ENCODE measurements at places on chromosomes 5 and 9.

GRCh38 chr9:14438232-14439021, 124.5 kb upstream of the NFIB start:
- DNase-seq, result no peak

DNA sequence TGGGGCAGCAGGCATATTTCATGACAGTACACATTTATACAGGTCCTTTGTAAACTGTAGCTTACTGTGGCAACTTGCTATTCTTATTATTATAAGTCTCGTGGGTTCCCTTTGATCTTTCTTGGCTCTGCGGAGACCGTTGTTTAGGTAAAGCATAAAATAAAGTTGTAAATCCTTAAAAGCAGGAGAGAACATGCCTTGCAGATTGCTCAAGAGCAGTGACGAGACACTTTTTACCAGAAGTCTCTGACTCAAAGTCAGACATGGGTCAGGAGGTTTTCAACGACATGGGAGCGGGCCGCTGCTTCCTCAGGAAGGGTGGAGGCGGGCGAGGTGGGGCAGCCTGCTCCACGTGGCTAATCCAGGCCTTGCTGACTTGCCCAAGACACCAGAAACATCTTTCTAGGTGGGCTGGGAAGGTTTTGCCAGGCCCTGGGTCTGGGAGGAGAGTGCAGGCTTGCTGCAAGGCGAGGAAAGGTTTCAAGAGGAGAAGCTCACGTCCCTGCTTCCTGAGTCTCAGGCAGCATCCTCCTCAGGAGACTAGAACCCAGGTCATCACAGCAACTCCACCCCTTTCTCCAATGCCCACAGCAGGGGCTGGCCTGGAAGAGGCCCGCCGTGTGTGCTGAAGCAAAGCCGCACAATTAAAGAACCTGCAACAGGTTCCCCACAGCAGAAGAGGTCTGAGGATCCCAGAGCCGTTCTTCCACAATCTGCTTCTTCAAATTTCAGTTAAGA, 6.5 kb downstream of the TBC1D2 start:
- DNase-seq, result no peak

DNA sequence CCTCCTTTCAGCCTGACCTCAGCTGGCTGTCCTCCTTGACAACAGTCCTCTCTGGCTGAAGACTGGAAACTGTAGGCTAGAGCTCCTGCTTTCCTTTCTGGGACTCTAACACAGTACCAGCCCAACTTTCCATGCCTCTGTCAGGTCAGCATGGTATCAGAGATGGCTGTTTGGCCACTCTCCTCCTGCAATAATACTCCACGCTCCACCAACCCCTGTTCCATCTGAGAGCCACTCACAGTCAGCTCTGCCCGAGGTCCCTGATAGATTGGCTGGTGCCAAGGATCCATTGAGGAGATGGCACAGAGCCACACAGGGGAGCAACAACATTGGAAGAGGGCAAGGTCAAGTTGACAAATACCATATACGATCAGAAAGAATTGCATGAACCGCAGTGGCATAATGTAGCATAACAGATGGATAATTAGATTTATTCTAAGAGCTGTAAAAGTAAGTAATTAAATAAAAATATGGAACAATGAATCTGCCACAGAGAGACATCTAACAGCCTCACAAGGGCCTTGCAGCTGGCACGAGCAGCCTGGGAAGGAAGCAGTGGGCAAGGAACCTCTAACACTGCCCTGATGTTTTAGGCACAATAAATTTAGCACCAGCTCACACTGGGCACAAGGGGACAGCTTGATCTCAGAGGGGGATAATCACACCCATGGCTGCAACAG, 94.3 kb upstream of the LRRTM2 start:
- DNase-seq, result no peak

DNA sequence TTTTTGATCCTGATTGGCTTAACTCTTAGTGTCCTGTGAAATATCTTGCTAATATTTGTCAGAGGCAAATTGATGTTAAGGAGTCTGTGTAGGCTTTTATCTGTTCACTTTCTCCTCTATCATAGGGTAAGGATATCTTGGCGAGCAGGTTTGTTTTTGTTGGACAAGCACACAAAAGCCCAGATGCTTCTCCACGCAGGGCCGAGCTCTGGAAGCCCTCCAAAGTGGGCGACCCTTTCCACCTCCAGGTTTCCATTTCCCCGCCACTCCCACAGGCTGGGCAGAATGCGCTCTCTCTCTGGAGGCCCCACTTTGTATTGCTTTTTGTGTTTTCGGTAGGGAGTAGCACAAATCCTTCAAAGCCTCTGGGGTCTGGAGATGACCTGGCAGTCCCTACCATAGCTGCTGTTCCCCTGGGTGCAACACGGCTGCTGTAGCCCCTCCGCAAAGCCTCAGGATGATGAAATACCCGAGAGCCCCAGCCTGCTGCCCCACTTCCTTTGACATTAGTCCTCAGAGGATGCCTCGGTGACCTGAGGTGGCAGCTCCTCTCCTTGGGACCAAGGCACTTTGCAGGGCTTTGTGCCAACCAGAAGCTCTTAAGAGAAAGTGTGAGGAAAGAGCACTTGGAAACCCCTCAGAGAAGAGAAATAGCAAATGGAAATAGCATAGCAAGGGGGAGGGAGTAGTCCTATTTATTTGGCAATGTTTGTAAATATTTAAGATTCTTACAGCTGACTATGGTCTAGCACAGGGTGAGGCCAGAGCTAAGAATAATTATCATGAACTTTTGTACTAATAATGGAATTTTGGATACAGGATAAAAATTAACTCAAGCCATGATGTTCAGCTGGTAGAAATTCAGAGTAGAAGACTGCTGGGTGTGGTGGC, 122.8 kb downstream of the ARHGEF28 start:
- no peak for DNase-seq

- DNase-seq, result no peak
Observed at GRCh38 chr5:41416336-41416735, 94.1 kb downstream of the PLCXD3 start.

DNA sequence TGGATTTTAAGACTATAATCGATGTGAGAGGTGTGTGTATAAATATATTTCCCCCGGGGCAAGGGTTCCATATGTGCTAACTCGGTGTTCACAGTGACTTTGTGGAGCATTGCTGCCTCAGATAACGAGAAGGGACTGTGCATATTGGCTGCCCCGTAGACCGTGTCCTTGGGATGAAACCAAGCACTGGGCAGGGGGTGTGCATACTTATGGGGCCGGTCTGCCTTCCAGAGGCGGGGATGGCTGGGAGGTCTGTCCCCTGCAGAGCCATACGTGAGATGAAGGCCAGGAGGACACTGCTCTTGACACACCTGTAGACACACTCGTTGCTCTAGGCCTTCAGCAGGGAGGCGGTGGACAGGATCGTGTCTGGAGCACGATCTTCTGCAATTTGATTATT, 56.0 kb upstream of the ZNF354A start:
- DNase-seq, result no peak

DNA sequence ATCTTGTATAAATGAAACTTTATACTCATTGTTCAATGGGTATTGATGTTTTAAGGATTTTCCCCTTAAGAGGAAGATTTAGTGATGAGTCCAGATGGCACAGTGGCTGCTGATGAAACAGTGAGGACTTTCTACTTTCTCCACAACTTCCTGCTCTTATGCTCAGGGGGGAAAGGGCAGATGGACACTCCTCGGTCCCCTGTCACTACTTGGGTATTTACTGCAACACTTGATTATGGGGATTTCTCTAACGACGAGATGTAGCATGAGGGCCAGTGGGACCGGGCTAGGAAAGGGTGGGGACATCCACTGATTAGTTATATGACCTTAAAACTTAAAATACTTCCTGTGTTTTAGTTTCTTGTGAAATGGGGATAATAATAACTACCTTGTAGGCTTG, 146.1 kb upstream of the HMHB1 start:
- DNase-seq, result no peak

DNA sequence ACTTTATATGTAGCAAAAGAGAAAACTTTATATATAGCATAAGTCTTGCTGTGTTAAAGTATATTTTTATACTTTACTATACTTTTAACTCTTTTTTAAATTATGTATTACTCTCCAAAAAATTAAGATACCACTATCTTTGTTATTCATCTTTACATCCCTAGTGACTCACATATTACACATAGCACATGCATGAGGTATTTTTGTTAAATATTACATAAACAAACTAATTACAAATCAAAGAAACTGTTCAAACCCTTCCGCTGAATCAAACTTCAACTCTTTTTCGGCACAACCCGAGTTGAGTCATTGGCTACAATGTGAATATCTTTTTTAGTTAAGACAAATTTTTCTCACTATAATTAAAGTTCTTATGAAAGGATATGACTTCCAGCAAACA, 32.1 kb downstream of the NADK2 start:
- no peak for DNase-seq

DNA sequence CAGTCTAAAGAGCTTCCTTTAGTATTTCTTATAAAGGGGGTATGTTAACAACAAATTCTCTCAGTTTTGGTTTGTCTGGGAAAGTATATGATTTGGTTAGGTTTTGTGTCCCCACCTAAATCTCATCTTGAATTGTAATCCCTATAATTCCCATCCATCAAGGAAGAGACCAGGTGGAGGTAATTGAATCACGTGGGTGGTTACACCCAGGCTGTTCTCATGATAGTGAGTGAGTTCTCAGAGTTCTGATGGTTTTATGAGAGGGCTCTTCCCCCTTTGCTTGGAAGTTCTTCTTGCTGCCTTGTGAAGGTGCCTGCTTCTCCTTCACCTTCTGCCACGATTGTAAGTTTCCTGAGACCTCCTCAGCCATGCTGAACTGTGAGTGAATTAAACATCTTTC, 109.1 kb downstream of the MACIR start:
- DNase-seq, result no peak

GRCh38 chr9:76218886-76219445, 175.3 kb downstream of the RFK start:
- no peak for DNase-seq
